ENCODE measurements at places on chromosomes 7 and 10. TPM values are rescaled to one million over a fixed set of nuclear protein-coding genes. Genes with fewer than 3 reads are reported as not detected.

The HYAL4 gene
- polyA plus RNA-seq = 0.64 TPM

The CACUL1 gene
- polyA plus RNA-seq = 13.8 TPM

The CAMK2B gene
- polyA plus RNA-seq = 67.3 TPM

The PKD2L1 gene
- polyA plus RNA-seq = not detected

The UCMA gene
- not detected for polyA plus RNA-seq

The FRMPD2 gene
- not detected for polyA plus RNA-seq

The FKBP6 gene
- not detected for polyA plus RNA-seq

The GFRA1 gene
- 13.9 TPM for polyA plus RNA-seq

The ZSCAN25 gene
- 12.1 TPM for polyA plus RNA-seq

The SPOCK2 gene
- polyA plus RNA-seq = 5.6 TPM

The RBP3 gene
- polyA plus RNA-seq = not detected

The CC2D2B gene
- polyA plus RNA-seq = 0.61 TPM

The CYP3A4 gene
- polyA plus RNA-seq = not detected

The DNAH11 gene
- 2.1 TPM for polyA plus RNA-seq

The RARRES2 gene
- polyA plus RNA-seq = not detected

The CUBN gene
- polyA plus RNA-seq = 8.7 TPM

The ARL5B gene
- 50.0 TPM for polyA plus RNA-seq

The ADAMTS14 gene
- not detected for polyA plus RNA-seq

The COL26A1 gene
- polyA plus RNA-seq = 39.0 TPM

The PNLIPRP2 gene
- not detected for polyA plus RNA-seq

The MKX gene
- polyA plus RNA-seq = not detected

The LRIT1 gene
- polyA plus RNA-seq = not detected

The SHTN1 gene
- polyA plus RNA-seq = 55.8 TPM

The CALML3 gene
- not detected for polyA plus RNA-seq

The GPR22 gene
- polyA plus RNA-seq = 64.1 TPM

The USP54 gene
- polyA plus RNA-seq = 12.7 TPM

The TMEM140 gene
- polyA plus RNA-seq = not detected

The TMEM213 gene
- polyA plus RNA-seq = not detected

The PHKG1 gene
- polyA plus RNA-seq = not detected

The AKR1D1 gene
- polyA plus RNA-seq = not detected

The SEMA3C gene
- polyA plus RNA-seq = 386 TPM

The ASB10 gene
- polyA plus RNA-seq = not detected

The STAG3 gene
- not detected for polyA plus RNA-seq

The HMX2 gene
- not detected for polyA plus RNA-seq

The ADAM22 gene
- 46.3 TPM for polyA plus RNA-seq

The MYO1G gene
- 0.38 TPM for polyA plus RNA-seq

The HOXA5 gene
- not detected for polyA plus RNA-seq

The GHRHR gene
- not detected for polyA plus RNA-seq

The SEC31B gene
- 23.1 TPM for polyA plus RNA-seq

The H2BK1 gene
- not detected for polyA plus RNA-seq

The SUN1 gene
- 309 TPM for polyA plus RNA-seq

The ANKRD7 gene
- not detected for polyA plus RNA-seq

The NXPH1 gene
- polyA plus RNA-seq = 24.9 TPM

The CDH23 gene
- 8.7 TPM for polyA plus RNA-seq

The NME8 gene
- not detected for polyA plus RNA-seq

The ENTPD1 gene
- 0.57 TPM for polyA plus RNA-seq

The RNF32 gene
- polyA plus RNA-seq = 2.6 TPM

The GBX1 gene
- not detected for polyA plus RNA-seq

The ORAI2 gene
- 52.0 TPM for polyA plus RNA-seq

The BZW2 gene
- 234 TPM for polyA plus RNA-seq

The FAM221A gene
- polyA plus RNA-seq = 17.7 TPM

The CCDC172 gene
- polyA plus RNA-seq = not detected

The MACC1 gene
- 0.22 TPM for polyA plus RNA-seq

The HKDC1 gene
- polyA plus RNA-seq = 0.07 TPM
